Activated CD4-positive, alpha-beta T cell treated with anti-CD3 and anti-CD28 coated beads for 36 hours (primary cell): ENCODE measurements at places on chromosomes 3 and 15.
A peak's percentile ranks its signal among the peaks of the same experiment; 100 is the strongest.

DNA sequence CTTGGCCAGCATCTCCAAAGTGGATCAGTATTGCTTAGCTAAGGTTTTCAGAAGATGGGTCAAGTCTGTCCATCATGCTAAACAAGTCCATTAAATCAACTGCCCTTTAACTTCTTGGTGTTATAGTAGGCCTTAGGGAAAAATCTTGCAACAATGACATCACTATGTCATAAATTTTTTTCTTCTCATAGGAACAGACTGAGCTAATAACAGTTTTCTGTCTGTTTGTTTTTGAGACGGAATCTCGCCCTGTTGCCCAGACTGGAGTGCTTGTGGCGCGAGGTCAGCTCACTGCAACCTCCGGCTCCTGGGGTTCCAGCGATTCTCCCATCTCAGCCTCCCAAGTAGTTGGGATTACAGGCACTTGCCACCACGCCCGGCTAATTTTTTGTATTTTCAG, 94.2 kb downstream of the EFL1 start:
- H3K4me3 ChIP-seq = no peak overlapping the region
- no peak for DNase-seq
- H3K36me3 ChIP-seq = peaks cover 2% of the 10 kb centered on the region
- H3K27ac ChIP-seq = no peak overlapping the region
- H3K27me3 ChIP-seq = no peaks in the 10 kb centered on the region
- H3K4me1 ChIP-seq = peaks cover 13% of the 10 kb centered on the region

GRCh38 chr15:63211549-63211948, 22.1 kb downstream of the RAB8B start:
- peak overlapping the region; percentile 98 for H3K27ac ChIP-seq
- peak overlapping the region; percentile 53 for H3K4me3 ChIP-seq
- H3K4me1 ChIP-seq = peaks cover 92% of the 10 kb centered on the region
- peaks cover 37% of the 10 kb centered on the region for H3K36me3 ChIP-seq
- H3K27me3 ChIP-seq = no peaks in the 10 kb centered on the region
- no peak for DNase-seq

DNA sequence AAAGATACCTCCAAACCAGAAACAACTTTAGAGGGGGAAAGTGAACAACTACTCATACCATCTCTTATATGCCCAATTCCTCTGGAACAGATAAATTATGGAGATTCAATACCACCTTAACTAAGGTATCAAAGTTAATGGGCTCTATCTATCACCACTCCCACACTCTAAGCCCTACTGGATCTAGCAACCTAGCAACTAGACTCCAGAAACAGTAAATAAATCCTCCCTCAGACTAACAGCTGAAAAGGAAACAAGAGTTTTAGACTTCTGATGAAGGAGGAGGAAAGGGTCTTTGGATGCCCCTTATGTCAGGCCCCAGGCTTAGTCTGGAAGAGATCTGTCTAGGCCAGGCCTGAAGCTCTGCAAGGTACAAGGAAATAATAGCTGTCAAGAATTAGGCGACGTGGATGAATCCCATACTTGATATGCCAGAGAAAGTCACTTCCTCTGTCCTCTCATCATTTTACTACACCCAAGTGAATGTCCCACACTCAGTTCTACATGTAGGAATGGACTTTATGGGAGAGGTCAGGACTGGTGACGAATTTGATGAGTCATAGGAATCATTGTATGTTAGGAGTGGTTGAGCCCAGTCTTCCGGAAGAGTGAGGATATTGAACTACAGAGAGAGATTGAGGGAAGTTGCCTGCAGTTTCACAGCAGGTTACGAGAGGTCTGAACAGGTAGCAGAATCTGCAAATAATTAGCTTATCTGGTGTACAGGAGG, 113.8 kb downstream of the AKAP13 start:
- no peak for DNase-seq
- no peak overlapping the region for H3K27ac ChIP-seq
- no peaks in the 10 kb centered on the region for H3K27me3 ChIP-seq
- peaks cover 61% of the 10 kb centered on the region for H3K4me1 ChIP-seq

DNA sequence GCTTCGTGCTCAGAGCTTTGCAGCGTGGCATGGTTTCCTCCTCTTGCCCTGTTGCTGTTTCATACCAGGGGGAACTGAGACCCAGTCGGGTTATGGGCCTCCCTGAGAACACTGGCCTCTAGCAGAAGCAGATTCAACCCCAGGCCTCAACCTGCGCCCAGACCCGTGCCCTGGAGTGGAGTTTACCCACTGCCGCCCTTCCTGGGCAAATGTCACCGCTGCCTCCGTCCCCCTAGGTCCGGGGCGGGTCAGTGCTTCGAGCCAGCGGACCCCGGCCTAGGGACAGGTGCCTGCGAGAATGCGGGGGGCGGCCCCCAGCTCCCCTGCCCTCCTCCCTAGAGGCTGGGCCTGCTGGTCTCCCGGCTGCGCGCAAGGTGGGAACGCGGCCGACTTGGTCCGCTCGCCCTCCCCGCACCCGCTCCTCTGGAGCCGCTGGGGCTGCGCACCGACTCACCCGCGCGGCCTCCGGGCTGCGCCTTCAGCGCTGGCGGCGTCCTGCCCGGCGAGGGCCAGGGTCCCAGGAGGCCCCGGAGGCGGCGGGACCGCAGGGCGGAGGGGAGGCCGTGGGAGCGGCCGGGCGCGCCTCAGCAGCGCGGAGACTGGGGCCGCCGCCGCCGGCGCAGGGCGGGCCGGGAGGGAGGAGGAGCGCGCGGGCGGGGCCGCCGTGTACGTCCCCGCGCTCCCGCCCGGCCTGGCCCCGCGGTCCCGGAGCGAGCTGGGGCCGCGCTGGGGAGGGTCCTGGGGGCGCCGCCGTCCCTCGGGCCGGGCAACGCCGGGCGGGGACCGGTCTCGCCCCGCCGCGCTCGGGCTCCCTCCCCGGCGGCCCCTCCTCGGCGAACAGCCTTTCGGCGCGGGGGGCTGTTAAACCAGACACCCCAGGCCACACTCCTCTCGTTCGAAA, at the start of gene PIGZ:
PIGZ (minus strand) TSS at position 601 of the 901 bp plus-strand sequence. CDS start 16,802 bp downstream, outside the sequence.
- H3K4me3 ChIP-seq = peak within 1 kb of the TSS; percentile 68
- DNase-seq = peak; percentile 65
- no peaks in the 10 kb centered on the region for H3K36me3 ChIP-seq
- peaks cover 15% of the 10 kb centered on the region for H3K4me1 ChIP-seq
- no peak within 1 kb of the TSS for H3K27ac ChIP-seq

- no peaks in the 10 kb centered on the region for H3K27me3 ChIP-seq
- no peaks in the 10 kb centered on the region for H3K36me3 ChIP-seq
- H3K4me1 ChIP-seq = no peaks in the 10 kb centered on the region
- H3K4me3 ChIP-seq = no peak overlapping the region
- no peak overlapping the region for H3K27ac ChIP-seq
- no peak for DNase-seq
These were observed 314.5 kb downstream of the TIGIT start for GRCh38 chr3:114608293-114608692.

DNA sequence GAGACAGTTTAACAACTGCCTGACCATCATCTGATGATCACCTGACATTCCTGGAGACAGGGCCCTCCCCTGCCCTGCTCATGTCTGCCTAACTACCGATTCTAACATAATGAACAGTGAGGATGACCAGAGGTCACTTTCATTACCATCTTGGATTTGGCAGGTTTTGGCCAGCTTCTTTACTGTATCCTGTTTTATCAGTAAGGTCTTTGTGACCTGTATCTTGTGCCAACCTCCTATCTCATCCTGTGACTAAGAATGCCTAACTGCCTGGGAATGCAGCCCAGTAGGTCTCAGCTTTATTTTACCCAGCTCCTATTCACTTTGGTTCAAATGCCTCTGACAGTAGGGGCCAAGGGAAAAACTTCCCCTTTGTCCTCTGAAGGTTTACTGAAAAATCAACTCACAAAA, 40.2 kb downstream of the METTL6 start:
- H3K27ac ChIP-seq = no peak overlapping the region
- no peak overlapping the region for H3K4me3 ChIP-seq
- H3K27me3 ChIP-seq = no peaks in the 10 kb centered on the region
- no peaks in the 10 kb centered on the region for H3K4me1 ChIP-seq

GRCh38 chr3:164040991-164041390, 1037.3 kb downstream of the SI start:
- H3K4me3 ChIP-seq = no peak overlapping the region
- no peaks in the 10 kb centered on the region for H3K36me3 ChIP-seq
- no peak overlapping the region for H3K27ac ChIP-seq
- H3K4me1 ChIP-seq = no peaks in the 10 kb centered on the region

DNA sequence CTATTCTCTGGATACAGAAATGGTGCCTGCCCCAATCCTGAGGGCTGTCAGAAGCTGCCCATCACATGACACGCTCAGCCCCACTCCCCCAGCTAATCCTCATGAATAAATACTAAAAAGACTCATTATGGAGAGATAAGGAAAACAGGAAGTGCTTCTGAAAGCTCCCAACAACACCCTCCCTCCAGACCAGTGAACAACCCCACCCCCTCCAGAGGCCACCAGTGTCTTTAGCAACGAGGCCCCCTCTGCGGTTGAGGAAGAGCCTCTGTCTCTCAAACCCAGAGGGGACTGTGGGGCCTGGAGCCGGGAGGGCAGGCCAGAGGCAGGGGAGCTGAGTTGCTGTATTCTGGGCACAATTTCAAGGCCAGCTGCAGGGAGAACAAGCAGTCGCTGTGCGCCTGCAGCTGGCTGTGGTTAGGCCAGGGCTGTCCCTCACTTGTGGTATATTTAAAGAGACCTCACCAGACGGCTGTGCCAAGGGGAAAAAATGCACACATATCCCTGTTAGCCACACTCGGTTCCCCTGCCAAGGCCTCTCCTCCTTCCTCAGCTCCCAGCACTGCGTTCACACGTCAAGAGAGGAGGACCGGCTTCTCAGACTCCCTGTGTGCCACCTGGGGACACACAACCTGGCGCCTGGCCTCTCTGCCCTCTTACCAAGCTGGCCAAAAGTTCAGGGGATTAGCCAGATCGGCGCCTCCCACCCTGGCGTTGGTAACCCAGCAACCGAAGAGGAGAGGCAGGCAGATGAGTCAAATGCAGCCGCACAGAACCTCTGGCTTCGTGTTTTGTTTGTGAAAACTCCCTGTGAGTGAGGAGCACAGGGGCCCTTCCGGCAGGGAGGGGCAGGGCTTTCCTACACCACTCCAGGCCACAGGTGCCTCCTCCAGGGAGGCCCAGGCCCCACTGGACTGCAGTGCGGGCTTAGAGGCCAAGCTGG, 101.2 kb upstream of the ETV5 start:
- no peak overlapping the region for H3K4me3 ChIP-seq
- H3K36me3 ChIP-seq = no peaks in the 10 kb centered on the region
- no peak overlapping the region for H3K27ac ChIP-seq
- peaks cover 7% of the 10 kb centered on the region for H3K27me3 ChIP-seq
- DNase-seq = peak; percentile 19
